Left ventricle myocardium superior (tissue), 1 donor: ENCODE measurements at places on chromosomes 5 and 9.

DNA sequence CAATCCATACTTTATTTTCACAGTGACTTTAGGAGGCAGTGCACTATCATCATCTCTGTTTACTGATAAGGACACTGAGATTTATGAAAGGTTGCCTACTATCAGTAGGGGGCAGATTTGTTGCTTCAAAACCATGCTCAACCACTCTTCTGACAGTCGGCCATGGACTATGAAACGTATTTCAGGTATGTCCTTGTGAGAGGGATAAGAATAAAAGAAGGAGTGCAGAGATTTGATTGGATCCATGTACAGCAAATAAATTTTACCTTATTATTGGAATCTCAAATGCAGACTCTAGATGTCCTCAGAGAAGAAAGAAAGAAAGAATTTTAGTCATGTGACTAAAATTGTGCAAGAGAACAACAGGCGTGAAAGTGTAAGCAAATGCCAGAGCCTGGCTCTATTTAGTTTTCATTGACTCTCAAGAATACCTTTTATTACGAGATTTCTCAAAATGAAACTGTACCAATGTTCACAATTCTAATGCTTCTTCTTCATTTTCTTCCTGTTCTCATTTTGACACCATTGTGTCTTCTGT is 296.6 kb upstream of the RASA1 start:
- DNase-seq, result no peak

- DNase-seq, result no peak
These were observed 46.0 kb downstream of the SHB start for GRCh38 chr9:38022995-38023394.

- no peak for DNase-seq
These were observed 636.5 kb downstream of the IRX1 start for GRCh38 chr5:4232084-4232483.

DNA sequence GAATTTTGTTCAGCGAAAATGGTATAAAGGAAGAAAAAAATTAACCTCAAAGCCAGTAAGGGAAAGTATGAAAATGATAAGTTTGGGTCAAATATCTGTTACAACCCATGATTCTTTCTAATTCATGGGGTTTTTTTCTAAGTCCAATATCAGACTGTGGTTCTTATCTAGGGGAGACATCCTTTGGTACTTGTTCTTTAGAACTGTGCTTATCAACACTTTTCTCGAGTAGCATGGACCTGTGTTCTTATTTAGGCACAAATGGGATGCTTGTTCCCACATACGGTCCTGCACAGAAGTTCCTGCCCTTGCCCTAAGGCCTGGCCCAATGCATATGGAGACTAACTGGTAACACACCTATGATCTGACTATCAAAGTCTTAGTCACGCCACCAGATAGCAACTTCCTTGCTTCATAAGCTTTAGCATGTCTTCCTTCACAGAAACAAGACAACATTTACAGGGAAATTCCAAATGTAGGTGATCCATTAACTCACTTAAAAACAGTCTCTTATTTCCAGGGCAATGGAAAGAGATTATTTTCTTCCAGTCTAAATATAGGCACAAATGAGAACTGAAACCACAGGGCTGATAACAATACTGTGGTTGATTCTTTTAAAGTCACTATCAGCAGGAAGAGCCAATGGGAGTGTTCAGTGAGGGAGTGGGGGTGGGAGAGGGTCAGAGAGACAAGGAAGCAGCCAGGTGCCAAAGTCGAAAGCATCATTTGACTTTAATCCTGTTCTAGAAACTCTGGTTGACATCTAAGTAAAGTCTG is 268.8 kb upstream of the ANKRD55 start:
- no peak for DNase-seq

DNA sequence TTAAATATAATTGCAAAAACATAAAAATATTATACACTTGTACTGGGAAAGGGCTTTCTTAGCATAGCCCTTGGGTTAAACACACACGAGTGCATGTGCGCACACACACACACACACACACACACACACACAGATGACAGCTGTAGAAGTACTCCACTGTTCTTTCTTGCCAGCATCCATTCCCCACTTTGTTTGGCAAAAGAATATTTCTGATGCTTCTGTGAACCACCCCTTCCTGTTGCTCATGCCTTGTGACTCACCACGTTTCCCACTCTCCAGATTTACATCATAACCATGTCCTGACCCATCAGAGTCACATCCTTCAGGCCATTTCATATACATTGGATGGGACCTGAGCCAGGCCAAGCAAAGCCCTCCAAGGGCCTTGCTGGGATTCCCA is 280.1 kb downstream of the DNAH5 start:
- DNase-seq, result no peak

DNA sequence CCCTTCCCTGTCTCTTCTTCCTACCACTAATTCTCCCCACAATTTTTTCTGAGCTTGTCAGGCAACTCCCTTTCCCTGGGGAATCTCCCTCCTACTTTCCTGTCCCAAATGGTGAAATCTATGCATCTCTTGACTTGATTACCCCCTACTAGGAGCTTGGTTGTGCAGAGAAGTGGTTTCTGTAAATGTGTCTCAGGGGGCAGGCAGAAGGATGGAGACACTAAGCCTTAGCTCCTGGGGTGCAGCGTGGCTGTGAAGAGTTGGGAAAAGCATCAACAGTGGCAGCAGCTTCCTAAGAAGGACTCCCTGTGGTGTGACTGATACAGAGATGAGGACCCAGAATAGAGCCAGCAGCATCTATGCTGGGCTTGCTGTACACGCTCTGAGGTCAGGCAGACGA is 62.3 kb downstream of the NRG2 start:
- no peak for DNase-seq

DNA sequence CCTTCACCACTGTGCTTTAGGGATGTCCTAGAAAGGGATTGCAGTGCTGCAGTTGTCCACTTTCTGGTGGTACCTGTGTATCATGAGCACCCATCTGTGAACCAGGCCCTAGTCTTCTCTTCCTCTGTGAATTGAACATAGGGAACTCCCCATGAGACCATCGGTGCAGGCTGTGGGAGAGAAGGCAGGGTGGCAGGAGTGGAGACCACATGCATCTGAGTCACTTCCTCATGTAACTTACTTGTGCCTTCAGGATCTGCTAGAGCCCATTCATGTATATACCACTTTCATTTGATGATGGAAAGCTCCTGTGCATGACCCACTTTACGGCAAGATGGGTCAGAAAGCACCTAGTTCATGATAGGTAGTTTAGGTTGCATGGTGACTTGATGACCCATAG is 478.1 kb upstream of the CDH9 start:
- DNase-seq, result no peak
